ENCODE measurements at places on chromosomes 7 and 10.
A peak's percentile ranks its signal among the peaks of the same experiment; 100 is the strongest.

GRCh38 chr7:35253460-35253709 is 515 bp downstream of the TBX20 start:
- DNase-seq, result no peak

DNA sequence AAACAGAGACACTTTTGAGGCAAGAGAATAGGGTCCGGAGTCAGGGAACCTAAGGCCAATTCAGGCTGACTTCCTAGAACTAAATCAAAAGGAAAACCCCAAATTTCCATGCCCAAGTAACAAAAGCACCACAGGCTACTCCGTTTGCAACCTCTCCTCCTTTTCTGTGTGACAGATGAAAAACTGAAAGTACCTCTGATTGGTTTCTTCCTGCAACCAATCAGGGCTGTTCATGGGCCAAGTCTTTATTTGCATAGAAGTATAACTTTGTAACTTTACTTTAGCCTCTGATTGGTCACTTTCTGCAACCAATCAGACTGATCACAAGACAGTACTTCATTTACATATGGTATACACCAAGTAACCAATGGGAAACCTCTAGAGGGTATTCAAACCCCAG is 239.9 kb upstream of the KCND2 start:
- DNase-seq, result no peak

DNA sequence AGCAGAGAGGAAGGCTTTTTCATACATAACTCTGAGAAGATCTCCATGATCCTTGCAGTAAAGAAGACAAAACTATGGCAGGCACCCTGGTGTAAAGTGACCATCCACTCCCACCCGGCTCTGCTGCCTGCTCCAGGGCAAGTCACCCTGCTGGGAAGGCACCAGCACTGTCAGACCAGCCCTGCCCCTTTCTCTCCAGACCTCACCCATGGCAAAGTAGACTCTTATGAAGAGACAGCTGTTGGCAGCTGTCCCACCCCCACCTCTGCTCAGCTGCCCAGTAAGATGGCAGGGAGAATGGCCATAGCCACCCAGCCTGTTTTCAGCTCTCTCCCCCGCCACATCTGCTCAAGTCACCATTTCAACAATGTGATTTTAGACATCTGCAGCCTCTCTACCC is 8.6 kb upstream of the ZMIZ2 start:
- no peak for DNase-seq

DNA sequence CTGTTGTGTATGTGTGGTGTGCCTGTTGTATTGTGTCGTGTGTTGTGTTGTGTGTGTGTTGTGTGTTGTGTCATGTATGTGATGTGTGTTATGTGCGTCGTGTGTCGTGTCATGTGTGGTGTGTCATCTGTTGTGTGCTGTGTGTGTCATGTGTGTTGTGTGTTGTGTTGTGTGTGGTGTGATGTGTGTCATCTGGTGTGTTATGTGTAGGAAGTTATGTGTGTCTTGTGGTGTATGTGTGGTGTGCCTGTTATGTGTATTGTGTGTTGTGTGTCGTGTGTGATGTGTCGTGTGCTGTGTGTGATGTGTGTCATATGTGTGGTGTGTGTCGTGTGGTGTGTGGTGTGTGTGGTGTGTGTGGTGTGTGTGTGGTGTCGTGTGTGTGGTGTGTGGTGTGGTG is 145.2 kb downstream of the DNAJB6 start:
- no peak for DNase-seq

- no peak for DNase-seq
These were observed 32.5 kb downstream of the NUB1 start for GRCh38 chr7:151374139-151374538.

GRCh38 chr10:78170026-78170475 is 136.4 kb downstream of the RPS24 start:
- DNase-seq, result no peak

DNA sequence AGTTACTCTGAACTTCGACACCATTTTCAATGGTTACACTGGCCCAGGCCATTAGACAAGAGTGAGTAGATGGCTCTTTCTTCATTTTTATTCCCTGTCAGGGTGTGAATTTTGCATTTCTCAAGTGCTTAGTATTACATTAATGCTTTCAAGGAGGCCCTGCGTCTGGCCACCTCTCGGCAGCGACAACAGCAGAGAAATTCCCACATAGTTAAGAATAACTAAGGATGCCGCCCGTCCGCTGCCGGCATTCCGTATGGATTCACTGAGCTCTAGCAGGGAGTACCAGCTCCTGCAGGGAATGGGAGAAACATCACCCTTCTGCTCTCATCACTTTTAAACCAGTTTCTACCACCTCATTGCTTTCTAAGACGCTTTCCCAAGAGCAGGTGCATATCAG is 153.6 kb downstream of the TCERG1L start:
- no peak for DNase-seq

DNA sequence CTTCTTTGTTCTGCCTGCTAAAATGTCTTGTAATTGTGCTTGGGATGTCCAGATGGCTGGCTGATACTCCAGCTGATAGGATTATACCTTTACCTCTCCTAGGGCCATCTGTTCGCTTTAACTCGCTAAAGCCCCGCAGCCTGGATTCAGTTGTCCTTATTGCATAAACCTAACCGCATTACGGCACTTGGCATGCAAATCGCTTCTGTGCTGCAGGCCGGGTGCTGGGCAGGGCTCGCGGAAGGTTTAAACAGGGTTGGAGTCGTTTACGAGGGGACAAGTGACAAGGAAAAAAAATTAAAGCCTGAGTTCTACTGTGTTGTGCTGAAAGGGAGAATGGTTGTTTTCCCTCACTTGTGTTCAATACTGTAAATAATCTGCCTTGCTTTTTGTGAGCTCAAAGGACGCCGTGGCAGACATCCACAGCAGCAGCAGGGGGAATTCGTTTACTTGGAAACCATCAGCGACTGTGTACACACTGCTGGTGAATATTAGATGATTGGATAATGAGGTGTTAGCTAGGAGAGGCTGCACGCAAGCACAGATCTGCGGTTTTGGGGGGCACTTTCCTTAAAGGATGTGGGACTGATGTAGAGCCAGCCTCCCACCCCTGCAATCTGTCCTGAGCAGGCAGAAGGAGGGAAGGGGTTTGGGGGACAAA is 93.0 kb downstream of the EBF3 start:
- no peak for DNase-seq

DNA sequence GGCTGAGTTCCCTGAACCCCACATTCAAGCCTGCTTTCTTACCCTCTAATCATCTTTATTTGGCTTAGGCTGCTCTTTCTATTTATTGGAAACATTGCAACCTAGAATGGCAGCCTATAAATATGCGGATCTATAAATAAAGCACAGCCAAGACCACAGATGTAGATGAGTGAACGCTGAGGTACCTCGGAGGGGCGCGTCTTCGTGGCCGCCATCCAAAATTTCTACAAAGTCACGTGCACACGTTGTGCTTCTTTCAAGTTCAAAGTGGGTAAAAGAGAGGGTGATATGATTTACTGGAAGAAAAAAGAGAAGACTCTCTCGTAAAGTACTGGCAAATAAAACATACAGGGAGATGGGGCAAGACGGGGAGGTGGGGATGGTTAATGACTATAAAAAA is 132.6 kb upstream of the RSU1 start:
- no peak for DNase-seq

- no peak for DNase-seq
These were observed 2.7 kb downstream of the CCSER2 start for GRCh38 chr10:84331091-84331490.

GRCh38 chr7:17297243-17297642 is 1.2 kb upstream of the AHR start:
- DNase-seq, result no peak

GRCh38 chr10:120018695-120019094 is 126.2 kb downstream of the SEC23IP start:
- DNase-seq, result no peak

DNA sequence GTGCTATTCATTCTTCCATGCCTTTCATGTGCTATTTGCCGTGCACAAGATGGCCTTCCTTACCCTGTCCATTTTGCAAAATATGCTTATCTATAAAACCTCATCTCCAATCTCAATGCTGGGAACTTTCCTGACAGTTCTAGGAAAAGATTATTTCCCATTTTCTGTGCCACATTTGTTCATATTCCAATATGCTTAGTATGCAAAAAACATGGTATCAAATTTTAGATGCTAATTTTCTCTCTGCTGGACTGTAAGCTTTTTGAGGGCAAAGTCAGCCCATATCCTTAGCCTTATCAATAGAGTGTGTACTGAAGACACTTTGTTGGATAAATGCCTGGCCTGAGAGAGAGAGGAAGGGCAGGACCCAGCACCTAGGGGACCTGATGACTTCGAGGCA is 39.4 kb downstream of the MGAM2 start:
- DNase-seq, result no peak

GRCh38 chr7:55546814-55547213 is 25.5 kb downstream of the VOPP1 start:
- DNase-seq, result peak; percentile 88

- no peak for DNase-seq
These were observed 26.8 kb upstream of the VAX1 start for GRCh38 chr10:117164592-117165537.

GRCh38 chr10:103692436-103692951 is 162.9 kb downstream of the SH3PXD2A start:
- DNase-seq, result no peak

DNA sequence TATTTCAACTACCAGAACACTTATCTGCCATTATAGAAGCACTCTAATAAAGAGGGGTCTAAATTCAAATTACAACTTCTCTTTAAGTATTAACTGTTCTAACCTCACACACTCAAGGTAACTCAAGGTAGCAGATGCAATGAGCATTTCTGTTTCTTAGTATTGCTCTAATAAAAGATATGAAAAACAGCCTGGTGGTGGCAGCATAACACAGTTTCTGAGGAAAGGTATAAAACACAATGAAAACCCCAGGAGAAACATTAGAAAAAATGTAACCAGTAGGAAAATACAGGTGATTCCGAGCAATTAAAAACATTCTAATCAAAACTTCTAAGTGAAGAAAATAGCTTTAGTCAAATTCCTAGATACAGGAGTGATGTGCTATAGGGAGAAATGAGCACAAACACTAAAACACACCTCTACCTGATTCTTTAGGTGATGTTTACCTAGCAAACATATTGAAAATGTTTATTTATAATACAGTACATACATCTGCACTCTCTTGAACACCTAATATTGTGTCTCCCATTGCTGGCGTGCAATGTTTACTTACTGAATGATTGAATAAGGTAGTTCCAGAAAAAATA is 3.5 kb downstream of the MKRN1 start:
- no peak for DNase-seq

- DNase-seq, result no peak
These were observed 18.4 kb upstream of the PDGFA start for GRCh38 chr7:537911-538634.

- DNase-seq, result no peak
These were observed 13.8 kb upstream of the RFC2 start for GRCh38 chr7:74267756-74268565.

DNA sequence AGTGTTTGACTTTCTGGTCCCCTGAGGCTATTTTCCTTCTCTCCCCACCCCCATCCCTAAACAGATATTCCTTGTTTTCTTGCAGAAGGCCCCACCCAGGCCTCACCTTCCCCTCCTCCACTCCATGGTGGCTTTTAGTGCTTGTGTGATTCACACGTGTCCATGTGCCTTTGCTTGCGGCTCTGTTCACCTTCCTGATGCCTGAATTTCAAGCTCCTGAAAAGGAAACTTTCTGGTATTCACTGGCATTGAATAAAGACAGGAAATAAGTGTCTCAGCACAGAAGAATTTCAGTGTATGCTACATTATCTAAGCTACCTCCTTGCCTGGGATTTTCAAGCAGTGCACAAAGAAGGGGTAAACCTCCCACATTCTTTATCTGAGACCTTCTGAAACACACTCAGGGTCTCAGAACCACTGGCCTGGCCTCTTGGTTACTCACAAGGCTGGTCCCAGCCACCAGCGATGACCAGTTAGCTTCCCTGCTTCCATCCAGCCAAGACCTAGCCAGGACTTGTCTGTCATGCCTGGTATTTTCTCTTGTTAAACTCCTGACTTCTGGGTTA is 17.2 kb upstream of the UBE2H start:
- no peak for DNase-seq

GRCh38 chr7:1741751-1742554 is 71.9 kb downstream of the ELFN1 start:
- DNase-seq, result no peak

GRCh38 chr10:133309100-133309719 is 496 bp downstream of the ZNF511 start:
- DNase-seq, result peak; percentile 94

DNA sequence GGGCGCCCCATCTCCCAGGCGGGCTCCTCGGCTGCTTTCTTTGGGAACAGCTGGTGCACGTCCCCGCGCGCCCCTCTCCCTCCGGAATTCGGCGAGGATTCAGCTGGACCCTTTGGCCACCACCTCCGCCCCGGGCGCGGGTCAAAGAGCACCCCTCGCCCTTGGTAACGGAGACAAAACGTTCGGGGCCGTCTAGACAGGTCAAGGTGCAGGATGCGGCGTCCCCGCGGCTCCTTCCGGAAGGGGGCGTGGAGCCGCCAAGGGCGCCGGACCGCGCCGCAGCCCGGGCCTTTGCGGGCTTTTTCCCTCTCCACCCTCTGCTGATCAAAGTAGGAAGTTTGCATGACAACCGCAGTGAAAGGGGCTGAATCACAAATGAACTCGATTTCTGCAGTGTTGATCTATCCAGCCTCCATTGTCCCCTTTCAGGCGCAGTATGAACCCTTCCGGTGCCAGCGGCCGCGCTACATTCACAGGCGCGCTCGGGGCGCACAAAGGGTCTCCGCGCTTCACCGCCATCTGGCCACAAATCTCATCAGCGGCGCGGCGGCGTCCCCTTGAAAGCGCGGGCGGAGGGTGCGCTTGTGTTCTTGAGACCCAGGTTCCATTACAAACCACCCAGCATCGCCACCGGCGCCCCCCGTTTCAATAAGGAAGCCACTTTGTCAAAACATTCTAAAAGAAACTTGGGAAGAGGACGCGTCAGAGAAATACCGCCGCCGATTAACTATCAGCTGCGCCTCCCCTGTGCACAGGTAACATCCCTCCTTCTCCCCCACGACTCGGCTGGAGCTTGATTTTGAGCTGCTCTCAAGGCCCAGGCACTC is 36.4 kb downstream of the CNPY1 start:
- no peak for DNase-seq

GRCh38 chr10:75331081-75331480 is 70.5 kb downstream of the ZNF503 start:
- no peak for DNase-seq

DNA sequence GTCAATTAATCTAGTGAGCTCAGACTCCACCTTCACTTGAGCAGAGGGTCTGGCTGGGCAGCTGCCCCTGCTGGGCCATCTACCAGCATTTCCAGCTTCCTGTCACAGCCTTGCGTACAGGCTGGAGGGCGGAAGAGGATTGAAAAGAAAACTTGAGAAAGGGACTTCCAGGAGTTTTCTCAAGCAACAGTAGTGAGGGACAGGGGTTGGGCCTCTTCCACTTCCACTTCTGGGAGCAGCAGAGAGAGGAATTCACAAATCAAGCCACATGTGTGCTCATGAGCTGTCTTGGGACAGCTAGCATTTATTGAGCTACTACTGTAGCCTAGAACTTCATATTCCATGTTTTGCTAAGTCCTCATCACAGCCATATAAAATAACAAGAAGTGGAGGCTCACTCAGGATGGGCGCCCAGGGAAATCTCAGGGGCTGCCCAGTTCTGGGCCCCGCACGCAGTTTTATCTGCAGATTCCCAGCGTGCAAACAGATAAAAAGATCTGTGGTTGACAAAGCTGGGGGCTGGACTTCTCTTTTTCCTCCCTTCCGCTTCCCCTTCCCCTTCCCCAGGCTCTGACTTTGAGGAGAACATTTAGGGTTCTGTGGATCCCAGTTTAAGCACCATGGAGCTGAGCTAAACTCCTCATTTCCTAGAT is 135.8 kb downstream of the RGS10 start:
- DNase-seq, result no peak

GRCh38 chr7:76394957-76395356 is 14.5 kb downstream of the SSC4D start:
- DNase-seq, result no peak

GRCh38 chr7:30866939-30867338 is 44.7 kb upstream of the AQP1 start:
- DNase-seq, result no peak
